Inflammatory macrophage treated with lipopolysaccharide for 1 hour (primary cell): ENCODE measurements at places on chromosomes 5 and 9.

DNA sequence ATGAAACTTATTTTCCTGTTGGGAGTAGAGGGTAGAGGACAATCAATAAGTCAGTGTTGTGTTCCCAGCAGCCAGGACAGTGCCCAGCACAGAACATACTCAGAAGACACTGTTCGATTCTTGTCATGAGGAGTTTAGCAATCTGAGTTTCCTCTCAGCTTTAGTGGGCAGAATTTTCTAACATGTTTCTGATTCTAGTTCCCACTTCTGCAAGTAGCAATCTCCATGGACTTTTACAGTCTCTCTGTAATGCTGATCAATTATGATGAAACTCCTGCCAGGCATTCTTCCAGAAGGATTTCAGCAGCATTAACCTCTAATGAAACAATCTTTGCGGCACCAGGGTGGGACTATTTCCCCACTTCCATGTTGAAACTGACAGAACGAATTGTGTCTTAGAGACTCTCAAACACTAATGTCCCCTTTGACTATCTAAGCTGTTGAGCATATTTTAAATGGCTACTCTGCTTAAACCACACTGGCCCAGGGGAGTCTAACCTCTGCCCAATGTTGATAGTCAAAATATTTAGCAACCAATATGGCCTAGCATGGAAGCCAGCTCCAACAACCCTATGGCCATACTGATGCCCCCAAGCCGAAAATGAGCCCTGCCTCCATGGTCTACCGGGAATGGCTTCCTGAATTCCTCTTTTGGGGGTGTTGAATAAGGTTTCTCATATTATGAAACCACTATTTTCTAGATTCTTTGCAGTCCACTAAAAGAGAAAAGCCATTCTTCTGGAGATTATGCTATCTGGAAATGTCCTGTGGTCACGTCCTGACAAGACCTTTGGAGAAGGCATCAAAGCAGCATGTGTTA is 484.3 kb downstream of the BNC2 start:
- peak; percentile 20 for DNase-seq

- DNase-seq, result no peak
Measured at GRCh38 chr5:93596310-93596675, 13.3 kb downstream of the NR2F1 start.

DNA sequence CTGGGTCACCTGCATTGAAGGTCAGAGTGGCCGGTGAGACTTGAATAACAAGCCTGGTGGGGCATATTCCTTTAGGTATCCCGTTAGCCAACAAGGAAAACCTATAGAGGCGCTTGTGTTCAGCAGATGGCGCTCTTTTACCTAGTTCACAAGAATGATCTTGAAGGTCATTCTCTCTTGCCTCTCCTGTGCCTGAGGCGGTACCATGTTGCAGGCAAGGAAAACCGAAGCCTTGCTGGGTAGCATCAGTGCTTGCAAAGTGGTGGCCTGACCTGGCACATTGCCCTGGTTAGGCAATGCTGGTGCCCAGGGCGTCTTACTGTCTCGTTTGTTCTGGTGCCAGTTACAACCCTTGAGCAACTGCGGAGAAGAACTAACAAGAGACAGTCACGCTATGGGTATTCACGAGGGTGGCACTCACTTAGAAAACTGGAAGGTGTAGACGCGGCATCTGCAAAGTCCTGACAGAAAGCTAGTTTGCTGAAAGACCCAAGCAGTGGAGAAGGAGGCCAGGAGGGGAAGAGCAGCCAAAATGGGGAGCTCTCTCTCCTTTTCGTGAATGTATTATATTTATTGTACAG is 56.7 kb downstream of the AOPEP start:
- peak; percentile 38 for DNase-seq

DNA sequence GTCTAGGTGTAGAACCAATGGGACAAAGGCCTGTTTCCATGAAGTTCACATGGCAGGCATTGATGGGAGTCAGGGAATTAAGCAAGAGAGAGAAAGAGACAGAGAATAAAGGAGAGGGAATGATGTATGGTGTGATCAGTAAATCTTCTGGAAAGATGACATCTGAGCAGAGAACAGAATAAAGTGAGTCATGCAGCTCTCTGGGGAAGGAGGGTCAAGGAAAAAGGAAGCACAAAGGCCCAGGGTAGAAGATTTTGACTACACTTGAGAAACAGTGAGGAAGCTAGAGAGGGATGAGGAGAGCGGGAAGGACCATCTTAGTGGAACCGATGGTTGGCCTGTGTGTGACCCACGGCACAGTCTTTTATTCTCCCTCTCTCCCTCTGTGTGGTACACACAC is 425.9 kb downstream of the SPOCK1 start:
- DNase-seq, result no peak

DNA sequence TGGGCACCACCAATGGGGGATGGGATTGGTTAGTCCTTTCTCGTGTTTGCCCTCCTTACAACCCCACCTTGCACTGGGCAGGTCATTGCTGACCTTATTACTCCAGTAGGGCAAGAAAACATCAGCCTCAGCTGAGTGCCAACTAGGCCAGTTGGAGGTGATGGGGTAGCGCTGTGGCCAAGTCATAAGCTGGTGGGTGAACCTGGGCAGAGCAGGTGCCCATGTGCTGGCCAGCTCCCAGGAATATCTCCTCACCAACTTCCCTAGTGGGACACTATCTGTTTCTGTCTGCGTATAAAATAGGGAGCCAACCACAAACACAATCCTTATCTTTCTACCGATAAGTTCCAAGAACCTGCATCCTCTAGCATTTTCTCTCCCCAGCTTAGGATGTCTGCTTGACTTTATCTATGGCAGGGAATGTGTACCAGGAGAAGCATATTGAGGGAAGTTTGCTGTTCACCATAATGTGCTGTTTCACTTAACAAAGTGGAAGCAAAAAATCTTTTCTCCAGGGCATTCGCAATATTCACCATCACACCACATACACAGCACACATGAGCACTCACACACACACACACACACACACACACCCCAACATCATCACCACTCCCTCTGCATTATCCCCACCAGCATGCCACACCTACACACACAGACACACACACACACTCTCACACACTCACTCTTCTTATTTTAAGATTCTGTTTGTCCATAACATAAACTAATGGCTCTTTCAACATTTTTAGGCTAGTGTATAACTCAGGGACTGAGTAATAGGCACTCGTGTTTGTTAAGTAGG is 390.0 kb downstream of the ENC1 start:
- DNase-seq, result no peak

GRCh38 chr5:59095480-59095879 is 512.6 kb downstream of the RAB3C start:
- no peak for DNase-seq

GRCh38 chr9:83491413-83491812 is 46.8 kb downstream of the FRMD3 start:
- DNase-seq, result no peak

DNA sequence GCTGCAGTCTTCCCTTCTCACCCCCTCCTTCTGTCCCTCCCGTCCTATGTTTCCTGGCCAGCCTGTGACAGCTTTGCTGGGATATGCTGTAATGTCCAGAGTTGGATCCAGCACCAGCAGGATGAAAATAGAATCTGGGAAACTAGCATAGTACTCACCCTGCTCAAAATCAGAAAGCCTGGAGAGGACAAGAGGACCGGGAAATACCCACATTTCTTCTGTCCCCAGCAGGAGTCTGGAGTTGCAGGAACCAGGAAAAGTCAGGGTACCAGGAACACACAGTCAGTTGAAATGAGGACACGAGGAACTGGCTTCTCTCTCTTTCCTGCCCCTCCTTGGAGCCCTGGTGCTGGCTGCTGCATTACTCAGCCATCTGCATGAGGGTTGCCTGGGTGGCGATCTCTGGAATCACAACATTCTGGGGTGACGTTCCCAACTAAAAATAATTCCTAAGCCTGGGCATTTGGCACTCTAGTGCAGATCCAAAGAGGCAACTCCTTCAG is 59.6 kb upstream of the NFIL3 start:
- no peak for DNase-seq

DNA sequence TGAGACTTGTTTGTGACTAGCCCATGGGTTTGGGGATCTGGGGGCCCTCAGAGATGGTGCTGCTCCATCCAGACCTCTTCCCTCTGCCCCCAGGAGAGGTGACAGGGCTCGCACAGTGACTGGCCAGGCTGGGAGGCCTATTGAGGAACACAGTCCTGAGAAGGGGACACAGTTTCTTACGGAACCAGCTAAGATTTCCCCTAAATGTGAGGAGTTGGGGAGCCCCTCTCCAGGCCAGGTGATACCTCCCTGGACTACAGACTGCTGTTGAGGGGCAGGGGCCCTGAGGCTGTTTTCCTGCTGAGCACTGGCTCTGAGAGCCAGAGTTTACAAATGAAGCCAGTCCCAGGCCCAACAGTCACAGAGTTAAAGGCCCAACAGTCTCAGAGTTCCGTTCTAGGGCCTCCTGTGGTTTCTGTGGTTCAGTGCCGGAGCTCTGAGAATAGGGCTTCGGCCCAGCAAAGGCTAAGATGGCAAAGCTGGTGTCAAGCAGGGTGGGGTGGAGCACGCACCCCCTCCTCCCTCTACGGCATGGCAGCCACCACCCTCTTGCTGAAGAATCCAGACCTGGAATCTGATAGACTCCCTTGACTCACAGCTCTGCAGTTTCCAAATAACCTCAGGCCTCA is 1.1 kb upstream of the SEMA4D start:
- no peak for DNase-seq
